ENCODE measurements at places on chromosomes 13 and 19.

DNA sequence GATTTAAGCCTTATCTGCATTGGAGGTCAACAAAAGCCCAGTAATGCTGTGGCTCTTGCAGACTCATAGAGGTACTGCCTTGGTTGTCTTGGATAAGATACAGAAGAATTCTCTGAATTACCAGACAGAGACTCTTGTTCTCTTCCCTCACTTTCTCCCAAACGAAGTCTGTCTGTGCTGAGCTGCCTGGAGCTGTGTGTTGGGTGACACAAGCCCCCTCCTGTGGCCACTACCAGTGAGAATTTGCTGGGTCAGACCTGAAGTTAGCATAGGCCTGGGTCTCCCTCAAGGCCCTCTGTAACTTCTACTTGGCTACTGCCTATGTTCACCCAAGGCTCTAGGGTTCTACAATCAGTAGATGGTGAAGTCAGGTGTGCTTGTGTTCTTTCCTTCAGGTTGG lies 413.0 kb downstream of the PCDH20 start:
- DNase-seq = no peak

- no peak for DNase-seq
Observed at GRCh38 chr13:19772306-19772705, 10.4 kb downstream of the PSPC1 start.

GRCh38 chr19:55451163-55451964 lies 8.3 kb upstream of the SHISA7 start:
- DNase-seq = no peak

DNA sequence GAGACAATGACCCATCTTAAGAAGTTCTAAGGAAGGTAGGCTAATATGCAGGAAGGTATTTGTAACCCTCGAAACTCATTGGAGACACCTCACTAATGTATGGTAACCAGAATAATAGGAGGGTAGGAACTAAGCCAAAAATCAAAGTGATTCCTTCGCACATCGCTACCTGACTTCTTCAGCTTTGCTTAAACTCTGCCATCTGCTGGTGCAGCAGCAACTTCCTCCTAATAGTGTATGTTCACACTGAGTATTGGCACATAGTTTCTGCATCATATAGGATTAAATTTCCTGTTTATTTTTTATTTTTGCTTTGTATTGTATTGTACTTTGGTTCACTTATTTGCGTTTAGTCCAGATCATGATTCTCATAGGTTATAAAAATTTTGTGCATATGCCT lies 676.2 kb downstream of the GPC5 start:
- no peak for DNase-seq

DNA sequence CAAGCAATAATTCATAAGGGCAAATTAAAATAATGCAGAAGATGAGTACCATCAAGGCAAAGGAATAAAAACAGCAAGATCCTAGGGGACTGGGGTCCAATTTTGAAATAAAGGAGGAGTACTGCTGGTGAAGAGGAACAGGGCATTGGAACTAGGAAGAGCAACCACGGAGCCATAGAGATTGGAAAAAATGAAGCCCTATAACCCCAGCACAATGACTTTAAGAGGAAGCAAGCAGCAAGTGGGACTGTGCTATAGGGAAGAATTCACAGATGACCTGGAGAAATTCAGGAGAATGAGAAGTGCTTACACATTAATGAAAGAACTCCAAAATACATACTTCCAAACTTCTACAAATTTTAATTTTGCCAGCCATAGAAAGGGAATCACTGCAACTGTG lies 44.9 kb upstream of the ITM2B start:
- DNase-seq = no peak

- DNase-seq = no peak
Observed at GRCh38 chr19:39568604-39569003, 28.6 kb upstream of the EID2 start.
